ENCODE measurements at places on chromosomes 13 and 19. TPM values are rescaled to one million over a fixed set of nuclear protein-coding genes. Genes with fewer than 3 reads are reported as not detected.

GRCh38 chr13:45196622-45197021 is 4.2 kb downstream of the KCTD4 start:
- no peak for DNase-seq

GRCh38 chr19:39568604-39569003 is 28.6 kb upstream of the EID2 start:
- no peak for DNase-seq

GRCh38 chr13:111971891-111972780 is 94.8 kb upstream of the SOX1 start:
- no peak for DNase-seq

GRCh38 chr19:28899703-28900102 is 313.2 kb downstream of the UQCRFS1 start:
- no peak for DNase-seq

GRCh38 chr19:12737835-12738351 is 596 bp downstream of the GET3 start:
- DNase-seq, result no peak

- no peak for DNase-seq
Measured at GRCh38 chr13:33175991-33176390, 109.6 kb downstream of the STARD13 start.

- DNase-seq, result no peak
Measured at GRCh38 chr19:5288347-5288739, 52.3 kb downstream of the PTPRS start.

- DNase-seq, result no peak
Measured at GRCh38 chr13:108273429-108274118, 4.1 kb downstream of the TNFSF13B start.

DNA sequence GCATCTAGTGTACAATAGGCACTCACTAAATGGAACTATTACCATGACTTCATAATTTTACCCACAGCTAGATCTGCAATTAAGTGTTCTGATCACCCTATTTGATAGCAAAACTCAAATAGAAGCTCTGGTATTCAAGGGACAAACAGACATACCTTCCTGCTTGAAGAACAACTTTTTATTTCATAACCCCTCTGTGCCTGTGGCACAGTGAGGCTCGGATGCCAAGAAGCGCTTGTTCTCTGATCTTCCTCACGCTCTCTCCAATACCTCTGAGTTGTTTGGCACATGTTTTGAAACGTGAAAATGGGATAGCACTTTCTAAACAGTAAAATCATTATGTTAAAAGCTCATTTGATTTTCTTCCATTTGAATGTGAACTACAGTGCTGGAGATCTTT is 232.0 kb downstream of the KLF5 start:
- no peak for DNase-seq

DNA sequence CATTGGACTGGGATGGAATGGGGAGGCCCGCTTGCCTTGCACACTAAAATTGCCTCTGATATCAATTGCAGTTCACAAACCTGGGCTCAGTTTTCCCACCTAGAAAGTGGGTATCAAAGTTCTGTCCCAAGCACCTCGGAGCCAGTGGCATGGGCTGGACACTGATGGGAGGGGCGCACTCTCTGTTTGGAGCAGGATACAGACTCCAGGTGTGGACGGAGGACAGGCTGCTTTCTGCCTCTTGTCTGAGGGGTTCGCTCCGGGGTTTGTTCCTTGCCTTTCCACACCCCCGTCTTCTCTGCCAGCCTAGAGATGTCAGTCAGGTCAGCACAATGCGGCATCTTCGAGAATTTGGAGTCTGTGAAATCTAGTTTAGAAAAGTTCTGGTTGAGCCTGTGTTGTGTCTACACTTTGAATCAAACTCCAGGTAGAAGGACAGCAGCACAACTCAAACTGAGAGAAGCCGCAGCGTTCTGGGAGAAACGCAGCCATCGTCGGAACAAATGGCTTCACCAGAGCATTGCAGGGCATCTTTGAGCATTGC is 141.9 kb downstream of the TEX29 start:
- no peak for DNase-seq

DNA sequence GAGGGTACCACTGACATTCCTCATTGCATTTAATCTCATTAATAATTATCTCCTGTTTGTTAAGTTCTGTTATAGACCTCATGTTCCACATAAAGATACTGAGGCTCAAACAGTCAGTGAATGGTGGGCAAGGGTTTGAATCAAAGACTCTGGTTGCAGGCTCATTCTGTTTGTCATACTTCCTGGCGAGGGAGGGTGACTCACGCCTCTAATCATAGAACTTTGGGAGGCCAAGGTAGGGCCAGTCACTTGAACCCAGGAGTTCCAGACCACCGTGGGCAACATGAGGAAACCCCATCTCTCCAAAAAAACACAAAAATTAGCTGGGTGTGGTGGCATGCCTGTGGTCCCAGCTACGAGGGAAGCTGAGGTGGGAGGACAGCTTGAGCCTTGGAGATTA is 220.7 kb upstream of the MIR17HG start:
- DNase-seq, result no peak

DNA sequence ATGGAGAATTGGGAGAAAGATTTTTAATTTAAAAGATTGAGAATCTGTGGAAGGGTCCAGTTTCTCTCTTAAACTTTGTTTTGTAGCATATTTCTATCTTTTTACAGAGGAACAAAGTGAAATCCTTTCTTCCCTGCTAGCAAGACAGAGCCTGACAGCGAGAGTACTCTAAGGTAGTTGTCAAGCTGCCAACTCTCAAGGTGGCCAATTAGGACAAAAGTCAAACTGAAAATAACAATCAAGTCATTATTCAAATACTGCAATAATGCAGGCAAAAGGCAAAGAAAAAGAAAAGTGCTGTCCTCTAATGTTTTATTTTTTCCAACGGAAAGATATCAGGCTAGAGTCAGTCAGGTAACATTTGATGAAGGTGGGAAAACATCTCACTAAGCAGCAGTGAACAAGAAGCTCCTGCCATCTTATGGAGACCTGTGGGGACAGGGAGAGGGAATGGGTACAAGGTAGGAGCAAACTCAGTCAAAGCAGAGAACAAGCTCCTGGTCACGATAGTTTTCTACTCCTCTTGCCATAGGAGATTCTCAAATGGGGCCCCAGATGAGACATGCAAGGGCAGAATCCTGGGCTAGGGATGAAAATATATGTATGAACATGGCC is 801.9 kb upstream of the SLITRK1 start:
- DNase-seq, result no peak

GRCh38 chr19:6682607-6683128 is 12.7 kb upstream of the TNFSF14 start:
- no peak for DNase-seq

GRCh38 chr13:33328701-33329100 is 43.1 kb upstream of the STARD13 start:
- no peak for DNase-seq

The SLC6A16 gene
- total RNA-seq, result 0.56 TPM

The KRTDAP gene
- not detected for total RNA-seq

The PLPPR3 gene
- total RNA-seq, result 5.1 TPM

The LRRC4B gene
- 0.30 TPM for total RNA-seq

The SLAIN1 gene
- total RNA-seq, result 3.5 TPM

The NBEA gene
- total RNA-seq, result 0.54 TPM

The CATSPERD gene
- total RNA-seq, result not detected

The KASH5 gene
- total RNA-seq, result 0.56 TPM

The SLC1A6 gene
- total RNA-seq, result not detected

All from Caco-2 (cell line).